Pulmonary artery endothelial cell (primary cell): ENCODE measurements at places on chromosomes 16 and 17. TPM values are rescaled to one million over a fixed set of nuclear protein-coding genes. Genes with fewer than 3 reads are reported as not detected.

Gene GPR142
- total RNA-seq = not detected in 2 replicates

Gene DCAF7
- total RNA-seq = 24.0 and 31.3 TPM in 2 replicates

Gene TMEM114
- not detected in 2 replicates for total RNA-seq

Gene E4F1
- 30.3 and 34.0 TPM in 2 replicates for total RNA-seq

Gene CDRT15L2
- not detected in 2 replicates for total RNA-seq

Gene GPR179
- total RNA-seq = not detected in 2 replicates

Gene KCNH4
- total RNA-seq = 0.04 TPM in 1 of 2 replicates, not detected in the other

Gene ARL4D
- 10.6 and 12.9 TPM in 2 replicates for total RNA-seq

Gene VAC14
- 22.3 and 27.3 TPM in 2 replicates for total RNA-seq

Gene TMEM220
- total RNA-seq = 1.2 and 1.8 TPM in 2 replicates

Gene CCL17
- not detected in 2 replicates for total RNA-seq

Gene GJD3
- total RNA-seq = 0.20 and 0.35 TPM in 2 replicates

Gene KLHL10
- total RNA-seq = not detected in 2 replicates

Gene SCNN1B
- not detected in 2 replicates for total RNA-seq

Gene CCL2
- total RNA-seq = 135 and 355 TPM in 2 replicates

Gene CYB5B
- 102 and 165 TPM in 2 replicates for total RNA-seq

Gene ZSCAN10
- not detected in 2 replicates for total RNA-seq

Gene TMEM88
- total RNA-seq = 5.8 and 19.8 TPM in 2 replicates

Gene MMP25
- 0.04 and 0.13 TPM in 2 replicates for total RNA-seq

Gene C16orf46
- 0.13 and 0.35 TPM in 2 replicates for total RNA-seq

Gene KRT39
- not detected in 2 replicates for total RNA-seq

Gene CIBAR2
- total RNA-seq = not detected in 2 replicates

Gene PMP22
- total RNA-seq = 28.0 and 58.8 TPM in 2 replicates

Gene TP53TG3D
- total RNA-seq = 0.25 TPM in 1 of 2 replicates, not detected in the other

Gene CFAP97D1
- under 0.01 TPM in 1 of 2 replicates, not detected in the other for total RNA-seq

Gene GAST
- total RNA-seq = not detected in 2 replicates

Gene CORO6
- total RNA-seq = 1.3 and 3.4 TPM in 2 replicates

Gene OR3A2
- total RNA-seq = not detected in 2 replicates

Gene EPN3
- 0.04 and 0.07 TPM in 2 replicates for total RNA-seq

Gene TCAP
- 0.07 and 0.18 TPM in 2 replicates for total RNA-seq

Gene TPSAB1
- total RNA-seq = not detected in 2 replicates

Gene KRTAP2-3
- total RNA-seq = not detected in 2 replicates

Gene DNAJA2
- 81.6 and 102 TPM in 2 replicates for total RNA-seq

Gene CASKIN1
- total RNA-seq = 0.04 and 0.26 TPM in 2 replicates

Gene TOX3
- total RNA-seq = not detected in 2 replicates

Gene CEMP1
- total RNA-seq = not detected in 2 replicates

Gene KRTAP4-5
- not detected in 2 replicates for total RNA-seq

Gene GNG13
- total RNA-seq = not detected in 2 replicates

Gene ZFHX3
- 3.2 and 4.3 TPM in 2 replicates for total RNA-seq

Gene KCNJ2
- 19.3 and 33.3 TPM in 2 replicates for total RNA-seq

Gene KRT17
- 3.1 and 3.8 TPM in 2 replicates for total RNA-seq

Gene RNF222
- total RNA-seq = not detected in 2 replicates

Gene CLEC18A
- total RNA-seq = 0.13 and 0.53 TPM in 2 replicates

Gene TSPOAP1
- not detected in 2 replicates for total RNA-seq

Gene RPL23
- 1,269 and 1,824 TPM in 2 replicates for total RNA-seq

Gene FAM83G
- total RNA-seq = 13.3 and 13.6 TPM in 2 replicates

Gene SMARCD2
- total RNA-seq = 71.5 and 107 TPM in 2 replicates

Gene IGSF6
- total RNA-seq = not detected in 2 replicates
